Stimulated activated CD4-positive, alpha-beta T cell treated with anti-CD3 and anti-CD28 coated beads, TNF-alpha, amount 100 ng/mL, for 1 hour (primary cell): ENCODE measurements at places on chromosomes 4 and X.

DNA sequence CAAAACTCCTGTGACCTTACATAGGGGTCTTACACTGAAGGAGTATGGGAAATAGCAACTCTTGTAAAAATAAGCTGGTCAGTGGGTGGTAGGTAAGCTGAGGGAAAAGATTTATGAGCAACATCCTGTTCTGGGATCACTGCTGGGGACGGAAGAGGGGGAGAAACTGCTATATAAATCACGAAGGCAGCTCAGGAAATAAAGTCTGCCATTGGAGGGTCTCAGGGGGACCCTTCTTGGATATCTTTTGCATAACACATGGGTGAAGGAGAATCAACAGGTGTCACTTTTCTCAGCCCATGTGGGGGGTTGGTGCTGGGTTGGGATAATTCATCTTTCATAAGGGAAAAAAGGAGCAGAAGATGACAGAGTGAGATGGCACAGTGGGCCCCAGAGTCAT, 33.7 kb downstream of the AFF1 start:
- no peak for DNase-seq

DNA sequence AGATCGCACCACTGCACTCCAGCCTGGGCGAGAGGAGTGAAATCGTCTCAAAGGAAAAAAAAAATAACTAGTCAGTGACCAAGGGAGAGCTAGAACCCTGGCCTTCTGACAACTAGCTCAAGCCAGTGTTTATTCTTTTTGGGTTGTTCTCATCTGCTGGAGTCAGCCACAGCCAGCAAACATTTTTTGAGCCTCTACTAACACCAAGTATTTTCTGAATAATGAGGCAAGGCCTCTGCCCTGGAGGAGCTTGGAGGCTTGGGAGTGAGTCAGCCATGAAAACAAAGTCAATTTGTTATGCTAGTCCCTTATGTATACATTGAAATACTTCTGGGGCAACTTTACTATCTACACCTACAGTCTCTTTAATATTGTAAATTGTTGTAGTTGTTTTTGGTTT, 46.5 kb downstream of the TMA16 start:
- no peak for DNase-seq

DNA sequence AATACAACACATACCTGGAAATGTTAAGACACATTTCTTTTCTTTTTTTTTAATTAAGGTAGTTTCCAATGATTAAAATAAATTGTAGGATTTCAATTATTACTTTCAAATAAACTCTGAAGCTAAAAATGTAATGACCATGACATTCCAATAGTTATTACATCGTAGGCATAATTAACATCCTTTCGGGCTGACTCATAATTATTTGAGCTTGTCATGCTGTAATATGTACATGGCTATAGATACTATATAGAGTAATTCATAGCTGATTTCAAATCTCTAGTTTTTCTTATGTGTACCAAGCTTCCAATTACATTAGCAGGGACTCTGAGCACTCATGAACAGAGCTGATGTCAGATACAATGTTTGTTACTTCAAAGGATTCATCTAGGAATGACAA, 125.7 kb upstream of the GABRG1 start:
- no peak for DNase-seq

DNA sequence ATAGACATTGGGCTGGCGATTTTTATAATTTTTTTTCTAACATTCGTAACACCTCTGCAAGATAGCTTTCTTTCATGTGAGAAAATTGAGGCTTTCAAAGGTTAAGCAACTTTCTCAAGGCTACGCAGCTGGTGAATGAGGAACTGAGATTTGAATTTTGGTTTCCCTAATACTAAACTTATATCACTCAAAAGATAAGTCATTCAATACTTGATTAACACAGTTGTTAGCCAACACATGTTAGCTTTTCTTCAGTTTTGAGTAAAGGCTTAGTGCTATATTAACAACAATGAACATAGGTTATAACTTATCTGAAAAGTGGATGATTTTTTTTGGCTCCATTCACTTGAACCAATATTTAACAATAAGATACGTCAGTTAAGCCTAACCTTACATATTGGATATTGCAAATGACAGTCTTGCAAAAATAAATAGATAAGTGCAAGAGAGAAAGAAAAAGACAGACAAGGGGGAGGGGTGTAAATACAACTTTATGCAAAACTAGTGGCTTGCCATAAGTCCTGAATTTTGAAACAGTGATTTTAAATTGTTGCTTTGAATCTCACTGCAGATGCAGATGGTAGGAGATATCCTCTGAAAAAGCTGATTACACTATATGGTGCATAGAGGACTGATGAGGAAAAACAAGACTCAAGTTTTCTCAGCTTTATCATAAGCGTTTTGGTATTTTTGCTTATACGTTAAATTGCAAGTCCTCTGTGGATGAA, 11.1 kb upstream of the GPM6A start:
- no peak for DNase-seq

- DNase-seq = no peak
These were observed 85.0 kb upstream of the SORBS2 start for GRCh38 chr4:185896817-185897488.

GRCh38 chrX:18883234-18883960, 100.5 kb downstream of the PHKA2 start:
- DNase-seq = no peak

DNA sequence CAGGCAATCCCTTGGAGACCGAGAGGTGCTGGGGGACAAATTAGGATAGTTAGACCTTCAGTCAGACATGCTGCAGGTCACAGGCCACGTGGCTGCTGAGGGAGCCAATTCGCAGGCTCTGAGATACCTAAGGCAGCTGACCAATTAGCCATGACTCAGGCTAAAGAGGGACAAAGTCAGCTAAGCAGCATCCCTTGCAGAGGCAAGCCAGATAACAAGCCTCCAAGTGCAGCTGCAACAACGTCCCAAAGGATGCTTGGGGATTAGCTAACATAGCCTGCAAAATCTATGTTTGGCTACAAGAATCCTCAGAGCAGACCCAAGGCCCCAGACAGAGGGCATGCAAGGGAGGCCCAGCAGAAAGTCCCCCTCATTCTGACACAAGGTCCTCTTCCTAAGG, 93.5 kb downstream of the SEL1L3 start:
- no peak for DNase-seq

DNA sequence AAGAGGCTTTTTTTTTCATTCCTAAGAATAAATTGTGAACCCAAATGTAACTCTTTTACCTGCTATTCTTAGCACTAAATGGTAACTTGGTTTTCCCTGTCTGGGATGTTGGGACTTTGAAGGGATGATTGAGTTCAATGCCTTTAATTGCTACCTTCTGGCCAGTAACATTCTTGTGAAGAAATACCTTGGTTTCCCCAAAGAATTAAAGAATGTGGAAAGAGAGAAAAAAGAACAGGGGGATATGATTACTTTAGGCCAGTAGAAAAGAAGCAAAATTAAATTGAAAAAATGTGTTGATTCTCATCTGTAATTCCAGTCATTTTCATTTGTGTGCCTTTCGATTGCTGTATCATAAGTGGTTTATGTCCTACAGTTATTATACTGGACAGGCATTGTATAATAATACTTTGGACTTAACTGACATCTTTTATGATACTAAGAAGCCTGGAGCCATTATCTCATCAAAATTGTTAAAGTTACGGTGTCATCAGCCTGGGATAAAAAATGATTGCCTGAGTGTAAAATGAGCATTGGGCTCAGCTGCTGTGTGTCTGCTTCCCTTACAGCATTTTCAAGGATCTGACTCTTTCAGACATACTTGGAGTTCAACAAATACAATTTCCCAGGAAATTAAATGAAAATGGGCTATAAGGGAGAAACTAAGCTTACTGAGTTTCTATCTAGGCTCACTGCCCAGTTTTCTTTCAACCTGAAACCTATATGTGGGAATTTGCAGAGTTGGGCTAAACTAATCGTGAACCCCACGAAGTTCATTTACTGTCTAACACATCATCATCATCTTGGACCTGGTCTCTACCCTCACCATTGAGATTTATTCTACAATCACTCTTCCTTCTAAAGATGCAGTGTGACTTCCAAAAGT, 146.3 kb downstream of the SHROOM3 start:
- DNase-seq = no peak

- no peak for DNase-seq
These were observed 156.4 kb upstream of the PCDH10 start for GRCh38 chr4:132992686-132993085.

GRCh38 chr4:112311516-112311915, 14.3 kb downstream of the ALPK1 start:
- no peak for DNase-seq

DNA sequence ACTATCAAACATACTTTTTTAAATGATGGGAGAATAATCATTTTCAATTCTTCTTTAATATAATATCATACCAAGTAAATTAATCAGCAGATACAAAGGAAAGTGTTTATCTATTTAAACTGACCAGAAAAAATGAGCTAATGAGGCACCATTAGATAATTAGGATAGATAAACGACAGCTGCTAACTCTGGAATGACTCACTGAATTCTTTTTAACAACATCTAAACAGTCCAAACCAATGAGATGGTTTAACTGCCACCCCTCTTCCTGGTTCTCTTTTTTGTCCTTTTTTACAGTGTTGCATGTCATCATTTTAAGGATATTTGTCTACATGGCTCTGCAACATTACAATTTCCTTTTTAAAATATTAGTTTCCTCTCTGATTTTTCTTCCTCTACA, 41.6 kb downstream of the UNC5C start:
- DNase-seq = no peak

DNA sequence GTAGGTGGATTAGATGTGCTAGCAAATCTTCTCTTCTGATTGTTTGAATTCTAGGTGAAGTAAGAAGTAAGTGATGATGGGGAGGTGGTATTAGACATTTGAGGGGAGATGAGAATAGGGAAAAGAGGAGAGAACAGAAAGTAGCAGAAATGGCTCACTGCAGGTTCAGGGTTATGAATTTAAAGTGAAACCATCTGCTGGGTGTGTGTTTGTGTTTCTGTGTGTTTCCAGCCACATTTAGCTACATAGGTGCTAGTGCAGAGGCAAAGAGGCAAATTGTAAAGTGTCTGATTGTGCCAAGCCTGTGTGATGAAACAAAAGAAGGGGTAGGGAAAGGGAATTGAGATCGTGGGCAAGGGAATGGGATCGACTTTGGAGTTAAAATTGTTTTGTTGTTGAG, 50.6 kb downstream of the ZFX start:
- DNase-seq = no peak

- DNase-seq = no peak
These were observed 18.3 kb downstream of the NOA1 start for GRCh38 chr4:56959100-56959499.

DNA sequence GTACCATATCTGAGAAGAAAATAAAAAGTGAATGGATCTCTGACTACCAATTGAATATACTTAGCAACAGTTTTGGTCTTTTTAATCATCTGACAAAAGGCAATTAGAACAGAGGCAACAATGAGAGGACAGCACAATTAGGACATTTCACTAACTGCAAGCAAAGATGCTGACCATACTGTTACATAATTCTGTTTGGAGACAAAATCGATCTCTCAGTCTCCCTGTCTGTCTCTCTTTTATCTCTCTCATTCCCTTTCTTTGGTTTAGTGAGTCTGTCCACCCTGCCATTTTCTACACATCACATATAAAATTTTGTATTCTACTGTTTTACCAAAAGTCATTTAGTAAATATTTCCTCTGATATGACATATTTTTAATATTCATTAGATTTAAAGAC, 2.2 kb upstream of the AFM start:
- DNase-seq = no peak

GRCh38 chr4:151226004-151226932, 50.7 kb upstream of the PRSS48 start:
- DNase-seq = no peak

- DNase-seq = no peak
These were observed 756.9 kb downstream of the FAT4 start for GRCh38 chr4:126071346-126072333.

- DNase-seq = no peak
These were observed 856.3 kb downstream of the RPA4 start for GRCh38 chrX:97740044-97740443.

DNA sequence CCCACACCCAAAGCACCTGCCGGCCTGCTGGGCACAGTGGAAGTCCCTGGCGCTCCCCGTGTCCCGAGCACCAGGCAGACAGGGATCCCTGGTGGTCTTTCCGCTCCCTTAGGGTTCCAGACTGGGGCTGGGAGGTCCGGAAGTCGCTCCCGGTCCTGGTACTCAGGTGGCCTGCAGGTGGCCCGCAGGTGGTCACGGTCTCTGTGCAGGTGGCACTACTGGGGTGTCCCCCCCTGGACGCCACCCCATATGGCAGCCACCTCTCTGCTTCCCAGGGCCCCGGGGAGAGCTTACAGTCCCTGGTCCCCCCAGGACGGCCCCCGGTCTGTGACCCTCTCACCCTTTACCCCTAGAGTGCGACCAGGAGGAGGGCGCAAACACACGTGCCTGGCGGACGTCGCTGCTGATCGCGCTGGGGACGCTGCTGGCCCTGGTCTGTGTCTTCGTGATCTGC, 13.6 kb downstream of the SLC25A6 start:
- DNase-seq = no peak

GRCh38 chr4:76897536-76898384, at the start of gene SOWAHB:
Gene SOWAHB (minus strand): TSS chr4:76898144. CDS start chr4:76897849, 295 bp downstream.
- no peak for DNase-seq

GRCh38 chr4:79875344-79875899, 197.6 kb downstream of the ANTXR2 start:
- DNase-seq = no peak

- no peak for DNase-seq
These were observed 59.7 kb downstream of the HTT start for GRCh38 chr4:3134201-3134600.

DNA sequence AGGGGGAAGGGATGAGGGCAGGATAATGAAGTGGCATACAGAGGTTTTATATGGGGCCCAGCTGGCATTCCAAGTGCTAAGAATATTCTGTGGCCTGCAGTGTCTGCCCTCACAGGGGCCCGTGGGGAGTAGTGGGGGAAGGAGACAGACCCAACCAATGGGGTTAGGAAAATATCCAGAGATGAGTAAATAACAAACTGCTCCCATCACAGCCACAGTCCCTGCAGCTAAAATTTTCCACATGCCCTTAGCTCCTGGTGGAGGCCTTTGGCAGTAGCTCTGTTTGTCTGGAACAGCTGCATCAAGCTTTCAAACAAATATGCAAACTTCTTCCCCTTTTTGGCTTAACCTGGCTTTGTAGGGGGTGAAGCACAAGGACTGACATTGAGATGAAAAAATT, 3.1 kb downstream of the SRPX2 start:
- no peak for DNase-seq

DNA sequence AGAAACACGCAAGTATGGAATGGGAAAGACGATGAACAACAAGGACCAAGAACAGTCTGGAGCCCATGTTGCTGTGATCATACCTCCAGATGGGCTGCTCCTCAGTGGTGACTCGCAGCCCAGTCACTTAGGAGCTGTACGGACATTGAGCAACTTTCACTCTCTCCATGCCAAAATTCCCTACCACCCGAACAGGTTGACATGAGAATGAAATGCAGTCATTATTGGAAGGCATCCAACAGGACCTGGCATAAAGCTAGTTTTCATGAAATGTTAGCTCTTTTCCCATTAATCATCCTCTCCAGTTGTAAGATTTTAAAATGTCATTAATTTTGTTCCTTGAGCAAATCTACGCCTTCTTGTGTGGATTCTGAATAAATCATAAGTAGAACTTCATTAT, 82.7 kb upstream of the GPM6B start:
- DNase-seq = no peak

GRCh38 chrX:19885732-19886131, 1.7 kb downstream of the SH3KBP1 start:
- no peak for DNase-seq
